ENCODE measurements at places on chromosomes 6 and 20.

DNA sequence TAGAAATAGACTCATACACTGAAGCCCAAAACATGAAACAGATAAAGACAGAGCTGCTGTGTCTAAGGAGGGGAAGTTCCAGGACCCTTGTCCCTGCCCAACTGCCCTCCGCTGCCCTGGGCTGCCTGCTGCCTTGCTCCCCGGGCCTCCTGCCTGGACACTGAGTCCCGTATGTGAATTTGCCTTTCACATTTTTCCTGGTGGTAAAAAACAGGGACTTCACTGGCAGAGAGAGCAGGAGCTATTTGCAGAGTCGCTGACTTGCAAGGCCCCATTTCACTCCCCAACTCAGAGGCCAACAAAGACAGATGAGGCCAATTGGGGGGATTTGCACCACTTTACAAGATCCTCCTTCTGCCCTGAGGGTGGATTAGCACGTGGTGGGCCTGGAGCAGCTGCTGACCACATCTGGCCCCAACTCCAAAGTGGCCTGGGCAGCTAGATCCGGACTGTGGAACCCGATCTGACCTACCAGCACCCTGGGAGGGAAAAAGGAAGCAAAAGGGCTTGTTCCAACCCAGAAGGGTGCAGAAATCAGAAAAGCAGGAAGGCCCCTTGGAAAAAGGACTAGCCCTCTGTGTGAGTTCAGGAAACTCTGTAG is 61.4 kb downstream of the NOL4L start:
- DNase-seq = no peak

GRCh38 chr6:158611039-158611438 is 33.5 kb downstream of the DYNLT1 start:
- no peak for DNase-seq

- DNase-seq = peak; percentile 79
Observed at GRCh38 chr6:37516076-37516919, 16.6 kb upstream of the CCDC167 start.

DNA sequence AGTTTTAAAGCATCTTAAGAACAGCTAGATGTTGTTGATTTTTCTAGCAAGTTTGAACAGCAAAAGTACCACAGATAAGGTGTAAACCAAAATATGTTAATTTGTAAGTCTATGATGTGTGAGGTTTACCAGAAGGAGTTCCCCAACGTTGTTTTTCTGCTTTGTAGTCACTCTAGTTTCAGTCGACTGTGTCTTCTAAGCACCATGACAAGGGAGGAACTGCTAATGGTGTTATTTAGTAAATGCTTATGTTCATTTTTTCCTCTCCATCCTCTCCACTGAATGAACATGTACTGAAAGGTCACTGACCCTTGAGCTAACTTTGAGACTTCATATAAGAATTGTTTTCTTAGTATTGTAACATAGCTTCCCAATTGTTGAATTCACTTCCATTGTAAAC is 3.0 kb downstream of the ENPP3 start:
- DNase-seq = no peak

DNA sequence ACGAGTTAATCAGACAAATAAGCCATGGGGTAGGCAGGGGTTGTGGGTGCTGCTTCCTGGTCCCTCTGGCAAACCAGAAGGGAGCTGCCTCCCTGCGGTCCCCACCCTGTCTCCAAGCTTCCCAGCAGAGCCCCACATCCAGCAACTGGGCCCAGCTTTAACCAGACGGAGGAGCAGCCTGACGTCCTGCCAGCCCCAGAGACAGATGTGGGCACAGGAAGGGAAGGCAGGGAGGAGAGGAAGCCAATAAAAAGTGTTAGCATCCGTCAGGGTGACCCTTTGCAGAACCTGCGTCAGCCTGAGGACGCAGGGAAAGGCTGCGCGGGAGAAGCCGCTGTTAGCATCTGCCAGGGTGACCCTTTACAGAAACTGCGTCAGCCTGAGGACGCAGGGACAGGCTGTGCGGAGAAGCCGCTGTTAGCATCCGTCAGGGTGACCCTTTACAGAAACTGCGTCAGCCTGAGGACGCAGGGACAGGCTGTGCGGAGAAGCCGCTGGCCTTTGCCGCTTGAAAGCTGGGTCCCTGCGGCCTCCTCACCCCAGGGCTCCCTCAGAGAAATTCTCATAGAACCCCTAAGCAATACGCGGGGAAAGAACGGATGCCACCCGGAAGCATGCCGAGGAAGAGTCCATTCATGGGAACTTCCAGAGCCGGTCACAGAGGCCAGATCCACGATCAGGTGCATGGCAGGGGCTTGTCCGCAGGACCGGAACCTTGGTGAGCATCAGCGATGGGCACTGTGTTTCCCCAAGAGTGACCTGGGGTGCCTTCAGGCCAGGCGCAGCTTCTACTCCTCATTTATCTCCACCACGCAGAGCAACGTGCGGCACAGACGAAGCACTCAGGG is 15.9 kb downstream of the DLL1 start:
- DNase-seq = no peak

GRCh38 chr6:31083742-31084354 is 28.5 kb downstream of the C6orf15 start:
- no peak for DNase-seq

GRCh38 chr6:143544011-143544696 is 32.6 kb upstream of the FUCA2 start:
- no peak for DNase-seq

DNA sequence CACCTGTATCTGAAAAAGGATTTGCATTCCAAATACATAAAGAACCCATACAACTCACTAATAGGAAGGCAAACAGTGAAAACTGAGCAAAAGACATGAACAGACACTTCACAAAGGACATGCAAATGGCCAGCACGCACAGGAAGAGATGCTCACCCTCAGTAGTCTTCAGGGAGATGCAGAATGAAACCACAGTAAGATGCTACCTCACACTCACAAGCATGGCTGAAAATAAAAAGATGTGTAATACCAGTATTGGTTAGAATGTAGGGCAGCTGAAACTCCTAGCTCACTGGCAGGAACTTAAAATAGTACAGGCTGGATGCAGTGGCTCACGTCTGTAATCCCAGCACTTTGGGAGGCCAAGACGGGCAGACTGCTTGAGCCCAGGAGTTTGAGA is 64.6 kb downstream of the SNX5 start:
- DNase-seq = no peak
